Naive thymus-derived CD4-positive, alpha-beta T cell (primary cell): ENCODE measurements at places on chromosomes 4 and X. TPM values are rescaled to one million over a fixed set of nuclear protein-coding genes. Genes with fewer than 3 reads are reported as not detected.

GRCh38 chr4:164115236-164115635 lies 620.7 kb downstream of the TMA16 start:
- H3K4me3 ChIP-seq, result no peak overlapping the region
- no peaks in the 10 kb centered on the region for H3K4me1 ChIP-seq
- no peaks in the 10 kb centered on the region for H3K27me3 ChIP-seq
- no peak overlapping the region for H3K27ac ChIP-seq
- DNase-seq, result no peak

DNA sequence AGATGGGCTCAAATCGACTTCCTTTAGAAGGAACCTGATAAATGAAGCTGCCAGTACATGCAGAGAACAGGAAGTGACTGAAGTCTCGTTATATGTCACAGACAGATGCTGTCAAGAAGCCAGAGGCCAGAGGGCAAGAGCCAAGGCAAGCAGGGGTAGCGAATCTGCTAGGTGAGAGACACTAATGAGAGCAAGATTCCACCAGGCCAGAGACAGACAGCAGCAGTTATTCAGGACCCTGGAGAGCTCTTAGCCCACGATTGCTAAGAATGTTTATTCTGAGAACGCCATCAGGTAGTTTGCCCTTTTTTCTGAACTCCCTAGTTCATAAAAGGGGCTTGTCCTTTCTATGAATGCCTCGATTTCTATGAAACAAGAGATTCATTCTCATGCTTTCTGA lies 73.7 kb downstream of the BEND2 start:
- H3K4me1 ChIP-seq, result no peaks in the 10 kb centered on the region
- H3K27me3 ChIP-seq, result no peaks in the 10 kb centered on the region
- no peak for DNase-seq
- no peak overlapping the region for H3K4me3 ChIP-seq
- no peak overlapping the region for H3K27ac ChIP-seq

- H3K4me3 ChIP-seq, result no peak overlapping the region
Observed at GRCh38 chr4:7564242-7564641, 129.5 kb upstream of the PSAPL1 start.

- H3K27ac ChIP-seq, result no peak overlapping the region
- H3K4me1 ChIP-seq, result no peaks in the 10 kb centered on the region
- no peaks in the 10 kb centered on the region for H3K36me3 ChIP-seq
- DNase-seq, result no peak
- no peaks in the 10 kb centered on the region for H3K27me3 ChIP-seq
Observed at GRCh38 chr4:38195911-38196310, 235.7 kb downstream of the PTTG2 start.

The IL3RA gene
- total RNA-seq, result 9.8 and 10.5 TPM in 2 replicates

The PYURF gene
- 33.0 TPM for total RNA-seq

DNA sequence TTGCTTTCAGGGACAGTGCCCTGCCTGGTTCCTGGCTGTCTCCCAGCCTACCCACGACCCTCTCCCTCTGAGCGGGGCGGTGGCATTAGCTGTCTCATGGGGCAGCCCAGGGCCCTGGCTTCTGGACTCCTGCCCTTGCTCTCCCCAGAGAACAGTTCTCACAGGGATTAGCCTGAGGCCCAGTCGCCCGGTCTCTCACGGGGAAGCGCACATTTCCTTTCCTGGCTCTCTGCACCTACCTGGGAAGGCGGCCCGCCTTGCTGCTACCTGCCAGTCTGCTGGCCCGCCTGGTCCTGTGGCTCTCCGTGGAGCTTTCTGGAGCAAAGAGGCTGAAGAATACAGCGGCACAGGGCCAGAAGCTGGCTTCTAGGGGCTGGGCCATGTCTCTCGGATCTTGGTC lies 128.4 kb downstream of the FHDC1 start:
- H3K4me3 ChIP-seq, result no peak overlapping the region
- H3K36me3 ChIP-seq, result no peaks in the 10 kb centered on the region
- H3K4me1 ChIP-seq, result no peaks in the 10 kb centered on the region
- no peak overlapping the region for H3K27ac ChIP-seq
- no peak for DNase-seq

- H3K36me3 ChIP-seq, result no peaks in the 10 kb centered on the region
- H3K4me1 ChIP-seq, result no peaks in the 10 kb centered on the region
- no peak overlapping the region for H3K27ac ChIP-seq
- H3K4me3 ChIP-seq, result no peak overlapping the region
- no peaks in the 10 kb centered on the region for H3K27me3 ChIP-seq
Observed at GRCh38 chr4:169846396-169846795, 88.7 kb upstream of the HPF1 start.

- DNase-seq, result no peak
- no peak overlapping the region for H3K4me3 ChIP-seq
- no peaks in the 10 kb centered on the region for H3K27me3 ChIP-seq
- H3K27ac ChIP-seq, result no peak overlapping the region
- H3K36me3 ChIP-seq, result no peaks in the 10 kb centered on the region
Observed at GRCh38 chr4:142331646-142332045, 514.5 kb downstream of the INPP4B start.

The CACNA1F gene
- 1.2 TPM for total RNA-seq

The NPNT gene
- not detected for total RNA-seq

DNA sequence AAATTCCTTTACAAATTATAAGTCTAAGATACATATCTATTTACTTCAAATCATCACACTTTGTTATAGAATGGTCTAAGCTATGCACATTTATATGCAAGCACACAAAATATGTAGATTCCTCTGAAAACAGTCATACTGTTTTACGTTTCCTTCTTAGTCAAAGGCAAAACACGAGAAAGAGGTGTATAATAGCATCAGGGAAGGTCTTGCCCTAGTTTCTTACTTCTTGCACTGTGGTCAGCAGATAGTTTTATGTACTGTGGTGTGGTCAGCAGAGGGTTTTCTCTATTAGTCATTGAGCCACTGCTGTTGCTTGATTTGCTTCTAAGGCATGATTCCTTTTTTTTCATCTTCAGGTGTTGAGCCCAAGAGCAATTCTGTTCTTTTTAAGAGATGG lies 117.7 kb downstream of the ADAM29 start:
- DNase-seq, result no peak
- H3K4me3 ChIP-seq, result no peak overlapping the region
- H3K27me3 ChIP-seq, result no peaks in the 10 kb centered on the region

The FGA gene
- not detected for total RNA-seq

DNA sequence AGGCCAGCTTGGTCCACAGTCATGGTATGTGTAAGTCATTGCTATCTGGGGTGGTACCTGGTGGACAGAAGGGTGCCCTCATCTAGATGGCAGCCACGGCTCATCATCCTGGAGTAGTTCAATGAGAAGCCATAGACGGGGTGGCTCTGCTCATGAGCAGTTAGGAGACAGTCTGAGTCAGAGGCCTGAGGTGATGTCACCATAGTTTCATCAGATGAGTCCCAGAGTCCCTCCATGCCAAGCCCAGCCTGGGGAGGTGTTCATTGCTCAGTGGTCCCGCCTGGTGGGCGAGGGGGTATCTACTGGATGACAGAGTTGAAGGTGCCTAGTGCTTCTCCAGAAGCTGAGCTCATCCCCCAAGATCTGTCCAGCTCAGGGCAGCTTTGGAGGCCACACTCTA lies 49.8 kb downstream of the DLG3 start:
- H3K27ac ChIP-seq, result no peak overlapping the region
- peaks cover 6% of the 10 kb centered on the region for H3K36me3 ChIP-seq
- H3K4me1 ChIP-seq, result no peaks in the 10 kb centered on the region
- no peaks in the 10 kb centered on the region for H3K27me3 ChIP-seq
- no peak for DNase-seq
- no peak overlapping the region for H3K4me3 ChIP-seq

GRCh38 chr4:92304606-92305005 lies 840 bp downstream of the GRID2 start:
- no peak overlapping the region for H3K27ac ChIP-seq
- H3K27me3 ChIP-seq, result no peaks in the 10 kb centered on the region
- no peak overlapping the region for H3K4me3 ChIP-seq

GRCh38 chr4:5785806-5786680 lies 75.0 kb downstream of the EVC start:
- no peak overlapping the region for H3K4me3 ChIP-seq
- H3K27ac ChIP-seq, result no peak overlapping the region
- H3K27me3 ChIP-seq, result no peaks in the 10 kb centered on the region
- no peaks in the 10 kb centered on the region for H3K4me1 ChIP-seq
- no peaks in the 10 kb centered on the region for H3K36me3 ChIP-seq
- no peak for DNase-seq

DNA sequence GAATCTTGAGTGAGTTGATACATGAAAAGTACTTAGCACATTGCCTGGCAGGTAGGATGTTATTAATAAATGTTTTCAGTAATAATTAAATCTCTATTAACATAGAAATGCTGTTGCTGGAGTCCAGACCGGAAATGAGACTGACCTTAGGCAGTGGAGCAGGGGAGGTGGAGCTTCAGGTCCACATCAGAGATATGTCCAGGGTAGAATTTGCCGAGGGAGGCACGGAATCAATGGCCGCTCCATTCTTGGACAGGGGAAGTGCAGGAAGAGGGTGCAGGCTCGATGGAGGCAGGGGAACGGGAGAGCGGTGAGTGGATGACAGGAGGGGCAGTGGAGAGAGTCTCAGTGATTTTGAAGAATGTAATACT lies 107.3 kb downstream of the GATB start:
- no peak overlapping the region for H3K27ac ChIP-seq
- no peak for DNase-seq
- no peaks in the 10 kb centered on the region for H3K4me1 ChIP-seq
- H3K36me3 ChIP-seq, result no peaks in the 10 kb centered on the region
- H3K4me3 ChIP-seq, result no peak overlapping the region

GRCh38 chr4:40507977-40508376 lies 121.7 kb downstream of the RBM47 start:
- no peaks in the 10 kb centered on the region for H3K36me3 ChIP-seq
- DNase-seq, result no peak
- peaks cover 4% of the 10 kb centered on the region for H3K4me1 ChIP-seq

The LIMCH1 gene
- 1.2 TPM for total RNA-seq

- no peak overlapping the region for H3K4me3 ChIP-seq
- DNase-seq, result peak; percentile 28
- H3K27ac ChIP-seq, result no peak overlapping the region
- no peaks in the 10 kb centered on the region for H3K4me1 ChIP-seq
- H3K36me3 ChIP-seq, result no peaks in the 10 kb centered on the region
Observed at GRCh38 chr4:107736924-107737448, 17.0 kb upstream of the PAPSS1 start.

DNA sequence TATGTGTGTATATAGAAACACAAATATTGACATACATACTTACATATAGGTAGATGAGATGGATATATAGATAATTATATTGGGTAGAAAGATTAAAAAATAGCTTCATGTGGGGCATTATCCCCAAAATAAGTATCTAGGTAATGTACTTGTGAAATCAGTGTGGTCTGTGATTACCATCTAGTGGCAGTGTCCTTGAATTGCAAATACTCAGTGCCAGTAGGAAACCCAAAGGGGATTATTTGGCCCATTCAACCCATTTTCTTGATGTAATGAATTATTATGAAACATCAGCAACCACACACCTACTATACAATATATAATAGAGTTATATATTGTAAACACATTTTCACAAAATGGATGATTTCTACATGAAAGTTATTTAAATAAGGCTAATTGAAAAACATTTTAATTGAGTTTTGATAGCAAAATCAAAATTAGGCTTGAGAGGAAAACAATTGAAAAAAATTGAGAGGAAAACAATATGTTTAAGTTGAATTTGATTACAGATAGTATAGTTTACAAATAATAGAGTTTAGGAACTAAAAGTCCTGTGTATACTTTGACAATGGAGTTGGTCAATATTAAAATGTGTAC lies 389.4 kb downstream of the GALNTL6 start:
- no peak overlapping the region for H3K27ac ChIP-seq
- no peaks in the 10 kb centered on the region for H3K27me3 ChIP-seq
- no peaks in the 10 kb centered on the region for H3K36me3 ChIP-seq
- no peak for DNase-seq

- no peak for DNase-seq
- no peaks in the 10 kb centered on the region for H3K36me3 ChIP-seq
- H3K4me1 ChIP-seq, result peaks cover 3% of the 10 kb centered on the region
- no peak overlapping the region for H3K4me3 ChIP-seq
Observed at GRCh38 chrX:20116087-20116576, 575 bp downstream of the MAP7D2 start.

- H3K4me1 ChIP-seq, result no peaks in the 10 kb centered on the region
- DNase-seq, result no peak
- no peaks in the 10 kb centered on the region for H3K27me3 ChIP-seq
- H3K27ac ChIP-seq, result no peak overlapping the region
Observed at GRCh38 chr4:53479736-53480525, 102.5 kb downstream of the FIP1L1 start.

- H3K27ac ChIP-seq, result no peak overlapping the region
- H3K4me1 ChIP-seq, result no peaks in the 10 kb centered on the region
- DNase-seq, result no peak
- H3K36me3 ChIP-seq, result no peaks in the 10 kb centered on the region
- H3K27me3 ChIP-seq, result no peaks in the 10 kb centered on the region
Observed at GRCh38 chrX:11439846-11440245, 146.6 kb downstream of the AMELX start.

The TMEM144 gene
- 3.4 TPM for total RNA-seq

The MAGEA4 gene
- total RNA-seq, result not detected

GRCh38 chrX:12887767-12888166 lies 18.7 kb upstream of the TLR8 start:
- no peaks in the 10 kb centered on the region for H3K27me3 ChIP-seq
- no peak overlapping the region for H3K4me3 ChIP-seq
- no peak for DNase-seq
- no peaks in the 10 kb centered on the region for H3K36me3 ChIP-seq

GRCh38 chrX:44432641-44433040 lies 89.2 kb upstream of the EFHC2 start:
- H3K4me1 ChIP-seq, result no peaks in the 10 kb centered on the region
- H3K4me3 ChIP-seq, result no peak overlapping the region
- no peak overlapping the region for H3K27ac ChIP-seq
- no peak for DNase-seq
- no peaks in the 10 kb centered on the region for H3K27me3 ChIP-seq

DNA sequence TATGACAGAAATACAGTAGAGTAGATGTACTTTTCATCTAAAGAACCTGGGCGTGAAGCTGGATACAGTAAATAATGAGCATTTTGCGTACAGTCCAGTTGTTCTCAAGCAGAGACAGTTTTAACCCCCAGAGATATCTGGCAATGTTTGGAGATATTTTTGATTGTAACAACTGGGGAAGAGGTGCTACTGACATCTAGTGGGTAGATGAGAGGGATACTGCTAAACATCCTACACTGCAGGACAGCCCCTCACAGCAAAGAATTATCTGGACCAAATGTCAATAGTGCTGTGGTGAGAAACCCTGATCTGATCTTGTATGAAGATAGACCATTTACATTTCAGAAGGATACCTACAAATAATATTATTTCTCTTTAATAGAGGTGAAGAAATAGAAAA lies 200.2 kb upstream of the FAM47A start:
- no peaks in the 10 kb centered on the region for H3K27me3 ChIP-seq
- H3K4me1 ChIP-seq, result no peaks in the 10 kb centered on the region
- no peak overlapping the region for H3K27ac ChIP-seq
- H3K4me3 ChIP-seq, result no peak overlapping the region

DNA sequence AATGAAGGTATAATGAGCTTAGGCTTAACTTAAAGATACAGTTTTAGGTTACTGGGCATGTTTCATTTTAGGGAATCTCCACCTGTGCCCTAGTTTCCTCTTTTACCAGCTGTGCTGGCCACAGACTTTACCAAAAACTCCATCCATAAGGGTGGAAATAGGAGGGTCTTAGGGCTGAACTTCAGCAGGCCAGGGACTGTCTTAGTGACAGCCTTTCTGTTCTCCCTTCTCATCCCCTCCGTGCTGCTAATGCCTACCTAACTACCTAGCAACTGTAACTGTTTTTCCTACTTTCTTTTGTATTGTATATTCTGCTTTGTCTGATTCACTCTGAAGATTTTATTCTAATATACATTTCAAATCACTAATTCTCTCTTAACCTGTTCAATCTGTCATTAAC lies 1375.3 kb downstream of the PCDH18 start:
- no peaks in the 10 kb centered on the region for H3K4me1 ChIP-seq
- H3K27ac ChIP-seq, result no peak overlapping the region
- H3K27me3 ChIP-seq, result no peaks in the 10 kb centered on the region
- no peaks in the 10 kb centered on the region for H3K36me3 ChIP-seq
